ENCODE measurements at places on chromosomes 7 and 10.

- DNase-seq = no peak
Measured at GRCh38 chr7:110170841-110171240, 920.1 kb upstream of the LRRN3 start.

- DNase-seq = no peak
Measured at GRCh38 chr10:119408969-119409371, 133.5 kb downstream of the RGS10 start.

DNA sequence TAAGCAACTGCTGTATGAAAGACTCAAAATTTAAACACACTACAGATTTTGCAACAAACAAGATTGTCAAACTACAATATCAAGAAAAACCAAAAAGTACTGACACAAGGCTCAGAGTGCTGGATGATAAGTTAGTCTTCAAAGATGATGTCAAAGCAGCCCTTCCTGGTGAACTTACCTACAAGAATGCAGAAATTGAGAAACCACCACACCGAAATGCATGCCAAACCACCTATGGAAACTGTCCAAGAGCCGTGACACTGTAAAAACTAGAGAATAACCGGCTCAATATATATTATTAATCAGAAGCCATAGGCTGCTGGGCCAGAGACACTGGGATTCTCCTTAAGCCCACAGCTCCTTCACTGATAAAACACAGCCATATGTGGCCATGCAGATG lies 25.3 kb downstream of the DENND11 start:
- DNase-seq = no peak

GRCh38 chr7:15461576-15461975 lies 100.2 kb downstream of the AGMO start:
- DNase-seq = no peak

GRCh38 chr10:132517951-132518521 lies 19.6 kb upstream of the INPP5A start:
- DNase-seq = no peak

DNA sequence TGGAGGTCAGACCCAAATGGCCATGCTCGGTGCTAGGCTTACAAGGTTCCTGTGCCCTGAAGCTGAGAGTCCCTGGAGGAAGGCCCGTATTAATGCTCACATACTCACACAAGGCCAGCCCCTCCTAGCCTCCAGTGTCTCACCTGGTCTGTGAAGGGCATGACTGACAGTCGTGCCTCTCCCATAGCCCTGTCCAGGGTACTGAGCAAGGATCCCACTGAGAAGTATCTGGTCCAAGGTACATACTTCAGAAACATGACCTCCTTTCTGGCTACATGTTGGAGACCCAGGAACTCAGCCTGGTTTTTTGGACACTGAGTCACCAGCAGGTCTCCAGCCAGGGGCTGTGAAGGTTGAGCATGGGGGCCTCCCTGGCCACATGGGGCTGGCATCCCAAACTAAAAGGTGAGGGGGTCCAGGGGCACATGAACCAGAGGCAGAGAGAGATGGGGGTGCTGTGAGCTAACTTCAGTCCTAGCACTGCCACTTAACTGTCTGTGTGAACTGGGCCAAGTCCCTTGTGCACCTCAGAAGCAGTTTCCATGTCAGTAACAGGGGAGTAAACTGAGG lies 17.6 kb upstream of the RASGEF1A start:
- no peak for DNase-seq

DNA sequence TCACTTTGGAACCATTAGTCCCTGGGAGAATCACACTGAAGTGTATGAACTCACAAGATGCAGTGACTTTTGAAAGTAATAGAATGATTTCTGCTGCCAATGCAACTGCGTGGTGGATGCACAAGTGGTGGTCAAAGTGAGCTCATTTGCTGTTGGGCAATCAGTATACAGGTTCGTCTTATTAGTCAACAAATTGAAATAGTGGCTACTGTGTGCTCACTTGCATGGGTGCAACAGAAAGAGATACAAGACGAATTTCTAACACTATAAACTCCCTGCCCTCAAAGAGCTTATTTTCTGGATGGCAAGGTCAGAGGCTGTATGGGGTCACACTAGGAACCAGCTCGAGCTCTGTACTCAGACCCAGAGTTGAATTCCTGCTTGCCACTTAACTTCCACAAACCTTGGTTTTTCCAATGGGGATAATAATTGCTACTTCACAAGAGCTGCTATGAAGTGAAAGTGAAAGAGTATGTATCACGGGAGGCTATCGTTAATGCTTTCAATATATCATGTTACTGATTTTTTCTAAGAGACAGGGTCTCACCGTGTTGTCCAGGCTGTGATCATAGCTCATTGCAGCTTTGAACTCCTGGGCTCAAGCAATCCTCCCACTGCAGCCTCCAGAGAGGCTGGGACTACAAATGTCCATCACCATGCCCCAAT lies 8.3 kb upstream of the BCL7B start:
- no peak for DNase-seq

DNA sequence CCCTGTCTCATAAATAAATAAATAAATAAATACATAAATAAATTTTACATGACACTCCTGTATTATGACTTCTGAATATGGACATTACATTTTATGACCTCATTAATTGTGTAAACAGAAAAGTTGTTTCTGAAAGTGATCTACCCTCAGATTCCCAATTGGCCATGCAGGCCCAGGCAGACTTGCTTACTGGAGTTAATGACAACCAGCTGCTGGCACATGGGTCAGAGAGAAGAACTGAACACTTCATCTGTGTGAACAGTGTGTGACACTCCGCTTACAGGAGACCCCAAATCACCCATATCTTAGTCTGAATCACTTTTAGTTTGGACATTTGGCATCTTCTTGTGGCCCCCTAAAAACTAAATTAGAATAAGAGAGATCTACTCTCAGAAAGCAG lies 31.4 kb downstream of the PARP12 start:
- no peak for DNase-seq

DNA sequence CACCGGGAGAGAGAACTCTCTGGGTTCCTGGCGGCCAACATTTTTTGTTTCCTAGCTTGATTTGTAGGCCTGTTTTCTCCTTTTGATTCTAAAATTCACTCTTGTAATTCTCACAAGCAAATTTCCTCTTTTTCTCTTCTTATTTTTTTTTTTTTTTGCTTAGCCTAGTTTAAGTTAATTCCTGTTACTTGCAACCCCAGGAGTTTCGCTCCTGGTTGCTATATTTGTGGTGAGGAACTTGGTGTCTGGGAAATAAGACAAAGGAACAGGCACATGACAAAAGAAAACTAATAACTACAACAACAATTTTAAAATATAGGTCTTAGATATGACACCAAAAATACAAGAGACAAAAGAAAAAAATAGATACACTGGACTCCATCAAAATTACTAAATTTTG lies 6.7 kb downstream of the AOAH start:
- DNase-seq = no peak

DNA sequence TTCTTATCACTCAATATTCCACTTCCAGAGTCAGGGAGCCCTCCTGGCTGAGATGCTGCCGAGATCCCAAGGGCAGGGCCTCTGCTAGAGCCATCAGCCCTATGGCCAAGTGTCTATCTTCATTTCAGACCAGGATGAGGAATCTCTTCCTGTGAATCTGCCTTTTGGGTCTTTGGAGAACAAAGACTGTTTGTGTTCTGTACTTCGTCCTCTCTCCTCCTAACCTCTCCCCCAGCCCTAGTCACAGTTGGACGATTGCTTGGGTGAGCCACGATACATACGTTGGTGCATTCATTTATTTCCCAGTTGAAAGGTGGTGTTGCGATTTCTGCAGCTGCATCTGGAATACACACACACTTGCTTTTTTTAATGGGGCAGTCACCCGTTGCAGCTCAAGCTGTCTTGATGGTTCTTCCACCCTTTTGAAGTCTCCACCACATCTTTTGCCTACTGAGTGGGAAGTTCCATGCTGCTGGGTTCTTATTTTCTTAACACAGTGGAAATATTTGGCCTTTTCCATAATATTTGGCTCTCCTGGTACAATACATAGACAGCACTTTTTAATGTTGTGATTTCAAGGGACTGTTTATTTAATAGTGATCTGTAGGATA lies 26.7 kb downstream of the SH3PXD2A start:
- DNase-seq = no peak

- DNase-seq = no peak
Measured at GRCh38 chr10:30494558-30494957, 60.6 kb downstream of the MAP3K8 start.

DNA sequence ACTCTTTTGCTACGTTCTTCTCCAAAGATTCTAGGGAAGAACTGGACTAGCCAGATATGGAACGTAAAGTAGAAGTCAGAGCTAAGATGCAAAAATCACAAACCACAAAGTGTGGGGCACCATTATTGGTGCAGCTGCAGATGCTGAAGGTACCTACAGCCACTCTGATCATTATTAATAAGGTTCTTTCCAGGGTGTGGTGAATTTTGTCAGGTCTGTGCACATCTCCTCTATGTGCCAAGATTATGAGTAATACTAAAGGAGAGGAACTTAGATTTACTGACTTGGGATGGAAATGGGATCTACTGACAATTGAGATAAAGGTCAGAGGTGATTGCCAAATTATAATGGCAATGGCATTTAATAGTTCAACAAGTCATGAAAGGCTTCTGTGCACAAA lies 148.2 kb downstream of the RAPGEF5 start:
- peak; percentile 59 for DNase-seq

DNA sequence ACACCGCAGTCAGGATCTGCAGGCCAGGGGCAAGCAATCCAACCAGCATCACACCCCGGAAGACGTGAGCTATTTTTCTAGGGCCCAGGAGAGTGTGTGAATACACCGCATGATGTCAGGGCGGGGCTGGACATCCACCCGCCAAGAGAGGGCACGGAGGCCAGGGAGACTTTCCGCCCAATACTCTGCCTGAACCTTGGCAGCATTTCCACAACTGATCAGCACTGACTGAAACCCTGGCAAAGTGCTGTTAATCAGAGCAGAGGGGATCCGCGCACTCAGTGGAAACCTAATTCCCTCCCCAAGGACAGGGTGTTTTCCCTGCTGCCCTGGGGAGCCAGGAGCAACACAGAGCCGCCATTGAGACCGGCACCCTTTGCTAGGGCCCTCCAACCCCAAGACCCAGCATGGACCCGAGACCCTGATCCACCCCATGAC lies 8.2 kb downstream of the MAD1L1 start:
- DNase-seq = peak; percentile 42

DNA sequence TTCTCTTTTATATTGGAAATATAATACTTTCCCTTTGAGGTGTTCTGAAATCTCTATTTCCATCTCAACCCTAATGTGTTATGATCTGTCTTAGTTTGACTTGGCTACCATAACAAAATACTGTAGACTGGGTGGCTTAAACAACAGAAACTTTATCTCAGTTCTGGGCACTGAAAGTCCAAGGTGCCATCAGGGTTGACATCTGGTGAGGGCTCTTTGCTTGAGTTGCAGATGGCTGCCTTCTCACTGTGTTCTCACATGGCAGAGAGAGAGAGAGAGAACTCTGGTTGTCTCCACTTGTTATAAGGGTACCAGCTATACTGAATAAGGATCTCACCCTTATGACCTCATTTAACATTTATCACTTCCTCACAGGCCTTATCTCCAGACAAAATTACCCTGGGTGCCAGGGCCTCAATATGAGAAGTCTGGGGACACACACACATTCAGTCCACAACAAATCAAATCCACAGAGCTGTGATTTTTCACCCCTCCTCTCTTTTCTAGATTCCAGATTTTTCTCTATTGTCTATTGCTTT lies 104.5 kb downstream of the SRI start:
- no peak for DNase-seq

GRCh38 chr10:72593963-72594362 lies 31.9 kb downstream of the MICU1 start:
- DNase-seq = no peak

DNA sequence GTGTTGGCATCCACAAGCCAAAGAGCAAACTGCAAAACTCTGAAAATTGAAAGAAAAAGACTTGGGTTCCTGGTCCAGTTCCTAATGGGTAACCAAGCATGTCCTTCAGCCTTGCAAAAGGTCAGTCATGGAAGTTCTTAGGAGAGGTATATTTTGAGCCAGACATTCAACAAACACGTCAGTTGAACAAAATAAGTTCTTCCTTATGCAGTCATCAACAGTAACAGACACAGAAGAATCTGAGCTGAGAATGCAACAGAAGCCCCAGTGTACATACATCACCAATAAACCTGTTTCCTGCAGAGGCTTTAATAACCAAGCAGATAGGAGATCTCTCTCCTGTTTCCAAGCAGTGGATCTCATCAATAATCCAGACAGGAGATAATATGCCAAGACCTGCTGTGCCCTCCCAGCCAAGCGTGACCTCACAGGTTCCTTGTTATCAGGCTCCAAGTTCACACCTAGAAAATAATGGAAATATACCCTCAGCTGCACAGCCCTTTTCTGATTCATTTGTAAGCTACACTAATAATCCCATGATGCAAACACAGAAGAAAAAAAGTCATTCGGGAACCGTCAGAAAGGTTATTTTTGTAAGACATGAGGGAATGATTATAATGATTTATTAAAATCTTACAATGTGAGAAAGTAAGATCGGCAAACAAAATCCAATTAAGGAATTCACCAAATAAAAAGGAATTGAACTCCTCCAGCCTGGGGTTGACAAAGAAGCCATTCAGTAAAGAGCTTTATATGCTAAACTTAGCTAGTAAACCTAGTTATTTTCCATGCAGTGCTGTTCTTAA lies 90.7 kb downstream of the DGKI start:
- DNase-seq = no peak

- no peak for DNase-seq
Measured at GRCh38 chr10:71201849-71202248, 10.5 kb upstream of the UNC5B start.

DNA sequence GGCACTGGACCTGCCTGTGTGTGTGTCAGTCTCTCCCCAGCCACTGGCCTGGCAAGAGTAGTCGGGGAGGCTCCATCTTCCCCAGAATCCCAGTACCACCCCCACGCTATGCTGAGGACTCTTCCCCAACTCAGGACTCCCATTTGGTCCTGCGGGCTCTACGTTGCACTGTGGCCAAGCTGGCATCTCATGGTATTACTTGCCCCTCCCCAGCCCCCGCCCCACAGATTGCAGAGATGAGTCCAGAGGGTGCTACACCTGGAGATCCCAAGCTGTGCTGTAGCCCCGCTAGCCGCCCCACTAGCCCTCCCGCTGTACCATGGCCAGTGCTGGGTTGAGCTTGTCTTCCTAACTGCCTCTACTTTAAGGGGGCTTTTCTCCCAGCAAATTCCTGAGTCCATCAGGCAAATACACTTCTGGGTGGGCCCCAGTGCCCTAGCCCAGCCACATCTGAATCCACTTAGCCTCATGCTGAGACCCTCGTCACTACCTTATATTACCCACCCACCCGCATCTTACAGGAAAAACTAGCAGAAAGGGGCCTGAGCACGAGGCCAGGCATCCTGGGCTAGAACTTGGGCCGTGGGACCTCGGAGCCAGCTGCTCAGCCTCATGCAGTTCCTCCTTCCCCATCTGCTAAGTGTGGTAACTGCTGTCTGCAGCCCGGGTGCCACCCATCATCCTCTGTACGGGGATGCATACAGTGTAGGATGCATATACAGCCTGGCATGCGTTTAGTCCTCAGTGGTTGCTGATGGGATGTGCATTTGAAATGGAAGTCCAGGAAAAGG lies 65.8 kb upstream of the CACUL1 start:
- no peak for DNase-seq

DNA sequence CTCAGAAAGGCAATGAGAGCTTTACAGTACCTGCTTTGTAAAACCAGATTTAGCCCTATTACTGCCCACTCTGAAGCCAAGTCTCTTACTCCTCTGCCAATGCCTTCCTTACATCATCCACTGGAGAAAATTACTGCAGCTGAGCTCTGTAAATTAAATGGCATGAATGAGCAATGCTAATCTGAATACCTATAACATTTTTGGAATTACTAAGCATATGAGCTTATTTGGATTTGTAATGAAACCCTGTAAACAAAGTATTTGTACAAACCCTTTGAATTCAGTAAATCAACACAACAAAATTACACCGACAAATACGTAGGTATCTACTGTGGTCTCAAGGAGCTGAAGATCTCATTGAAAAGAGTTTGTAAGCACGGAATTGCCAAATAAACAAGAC lies 12.1 kb upstream of the CCNY start:
- DNase-seq = no peak

Measured in keratinocyte (primary cell).